ENCODE measurements at places on chromosomes 13 and 19.

GRCh38 chr19:30564551-30565011 lies 192.4 kb downstream of the ZNF536 start:
- no peak for ATAC-seq

- no peak for ATAC-seq
Observed at GRCh38 chr19:10163536-10163935, 31.2 kb downstream of the DNMT1 start.

DNA sequence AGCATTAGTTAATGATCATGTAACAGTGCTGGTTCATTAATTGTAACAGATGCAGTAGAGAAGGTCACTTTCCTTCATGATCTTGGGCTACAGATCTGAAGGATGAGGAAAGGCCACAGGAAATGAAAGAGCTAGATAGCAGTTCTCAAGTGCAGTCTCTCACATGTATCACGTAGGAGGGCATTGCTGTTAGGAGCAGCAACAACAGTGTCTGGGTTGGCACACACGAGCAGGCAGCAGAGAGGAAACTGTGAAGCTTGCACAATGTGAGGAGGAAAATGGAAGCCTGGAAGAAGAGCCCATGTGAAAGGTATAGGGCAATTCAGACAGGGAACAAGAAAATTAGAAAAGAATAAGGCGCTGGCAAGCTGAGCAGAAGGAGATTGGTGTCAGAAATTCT lies 1741.5 kb downstream of the PCDH9 start:
- no peak for ATAC-seq

GRCh38 chr13:81246556-81246955 lies 905.6 kb upstream of the SPRY2 start:
- no peak for ATAC-seq

DNA sequence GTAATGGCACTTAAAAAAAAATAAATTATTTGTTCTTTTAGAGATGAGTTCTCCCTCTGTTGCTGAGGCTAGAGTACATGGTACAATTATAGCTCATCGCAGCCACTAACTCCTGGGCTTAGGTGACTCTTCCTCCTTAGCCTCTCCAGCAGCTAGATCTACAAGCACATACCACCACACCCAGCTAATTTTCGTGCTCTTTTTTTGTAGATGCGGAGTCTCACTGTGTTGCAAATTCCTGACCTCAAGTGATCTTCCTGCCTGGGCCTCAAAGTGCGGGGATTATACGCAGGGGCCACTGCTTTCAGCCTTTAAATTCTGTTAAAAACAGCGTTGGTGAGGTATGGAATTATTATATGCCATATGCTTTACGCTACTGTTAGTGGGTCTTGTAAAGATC lies 2034.0 kb downstream of the OLFM4 start:
- ATAC-seq: no peak

DNA sequence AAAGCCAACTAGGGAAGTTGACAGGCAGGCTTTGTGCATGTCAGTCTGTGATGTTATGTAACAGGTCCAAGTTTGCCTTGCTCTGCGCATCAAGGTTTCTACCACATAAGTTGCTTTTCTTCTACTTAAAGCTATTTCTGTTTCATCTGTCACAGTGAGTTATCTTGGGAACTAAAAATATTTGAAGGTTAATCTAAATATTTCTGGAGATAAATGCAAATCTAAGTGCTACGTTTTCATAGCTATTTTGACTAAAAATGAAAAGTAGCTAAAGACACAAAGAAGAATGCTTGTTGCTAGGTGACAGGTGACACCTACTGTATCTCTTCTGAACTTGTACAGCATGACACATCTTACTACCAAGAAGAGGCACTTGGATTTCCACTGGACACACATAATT lies 135.6 kb downstream of the KLF12 start:
- no peak for ATAC-seq

GRCh38 chr13:85197431-85197830 lies 601.8 kb downstream of the SLITRK6 start:
- ATAC-seq: no peak

- ATAC-seq: no peak
Observed at GRCh38 chr13:50544211-50544610, 299.3 kb downstream of the DLEU7 start.

- no peak for ATAC-seq
Observed at GRCh38 chr13:79492313-79492798, 11.4 kb downstream of the NDFIP2 start.

DNA sequence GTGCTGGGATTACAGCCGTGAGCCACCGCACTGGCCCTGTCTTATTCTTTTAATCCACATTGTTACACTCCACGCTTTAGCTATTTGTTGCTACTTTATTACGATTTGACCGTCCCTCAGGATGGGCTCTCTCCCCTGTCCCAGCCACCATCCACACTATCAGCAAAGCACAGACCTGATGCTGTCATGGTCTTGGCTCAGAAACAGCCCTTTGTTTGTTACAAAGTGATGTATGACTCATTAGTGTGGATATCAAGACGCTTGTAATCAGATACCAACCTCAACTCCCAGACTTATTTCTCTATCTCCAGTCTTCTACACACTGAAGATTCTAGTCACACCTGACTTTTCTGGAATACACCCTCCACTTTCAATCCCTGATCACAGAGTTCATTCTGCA lies 84.6 kb upstream of the FREM2 start:
- no peak for ATAC-seq

DNA sequence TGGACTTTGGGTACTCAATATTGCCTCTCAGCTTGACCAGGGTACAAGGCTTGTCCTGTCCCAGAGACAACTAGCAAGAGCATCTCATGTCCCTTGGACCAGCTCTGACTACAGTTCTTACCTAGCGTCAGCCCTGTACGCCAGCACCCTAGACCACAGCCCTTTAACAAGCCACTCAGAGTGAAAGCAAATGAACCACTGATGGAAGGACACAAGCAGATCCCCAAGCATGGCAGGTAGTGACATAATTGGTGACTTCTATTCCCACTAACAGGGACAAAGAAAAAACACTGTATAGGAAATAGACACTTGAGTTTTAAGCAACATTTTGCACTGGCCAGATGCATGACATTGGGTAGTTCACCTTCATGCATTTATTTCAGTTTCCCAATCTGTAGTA lies 8.8 kb upstream of the LRCH1 start:
- ATAC-seq: no peak

DNA sequence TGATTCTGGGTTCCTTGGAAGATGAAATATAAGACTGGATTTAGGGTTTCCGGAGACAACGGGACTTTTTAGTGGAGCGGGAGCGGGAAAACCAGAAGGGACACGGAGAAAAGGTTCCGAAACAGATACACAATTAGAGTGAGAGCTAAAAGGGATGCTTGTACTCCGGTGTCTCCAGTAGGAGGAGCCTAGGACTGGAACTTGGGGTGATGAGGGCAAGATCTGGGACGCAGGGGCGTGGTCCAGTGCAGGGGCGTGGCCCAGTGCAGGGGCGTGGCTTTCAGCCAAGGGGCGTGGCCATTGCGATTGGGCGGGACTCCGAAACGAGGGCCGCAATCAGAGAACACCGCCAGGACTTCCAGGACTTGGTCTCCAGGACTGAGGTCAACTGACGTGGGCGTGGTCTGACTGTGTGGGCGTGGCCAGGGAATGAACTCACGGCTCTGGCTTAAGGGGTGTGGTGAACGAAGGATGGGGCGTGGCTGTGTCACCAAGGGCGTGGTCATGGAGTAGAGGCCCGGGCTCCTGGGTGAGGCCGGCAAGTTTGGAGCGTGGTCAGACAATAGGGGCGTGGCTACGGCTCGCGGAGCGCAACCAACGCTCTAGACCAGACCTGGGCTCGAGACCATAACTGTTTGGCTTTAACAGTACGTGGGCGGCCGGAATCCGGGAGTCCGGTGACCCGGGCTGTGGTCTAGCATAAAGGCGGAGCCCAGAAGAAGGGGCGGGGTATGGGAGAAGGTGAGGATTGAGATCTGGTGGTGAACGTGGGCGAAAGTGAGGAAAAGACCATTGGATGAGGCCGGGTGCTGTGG lies at the start of gene DKKL1:
TSS of gene DKKL1 (plus strand) at position 610 of the 815 bp plus-strand sequence. CDS start at position 732, 122 bp downstream.
- peak; percentile 91 for ATAC-seq

DNA sequence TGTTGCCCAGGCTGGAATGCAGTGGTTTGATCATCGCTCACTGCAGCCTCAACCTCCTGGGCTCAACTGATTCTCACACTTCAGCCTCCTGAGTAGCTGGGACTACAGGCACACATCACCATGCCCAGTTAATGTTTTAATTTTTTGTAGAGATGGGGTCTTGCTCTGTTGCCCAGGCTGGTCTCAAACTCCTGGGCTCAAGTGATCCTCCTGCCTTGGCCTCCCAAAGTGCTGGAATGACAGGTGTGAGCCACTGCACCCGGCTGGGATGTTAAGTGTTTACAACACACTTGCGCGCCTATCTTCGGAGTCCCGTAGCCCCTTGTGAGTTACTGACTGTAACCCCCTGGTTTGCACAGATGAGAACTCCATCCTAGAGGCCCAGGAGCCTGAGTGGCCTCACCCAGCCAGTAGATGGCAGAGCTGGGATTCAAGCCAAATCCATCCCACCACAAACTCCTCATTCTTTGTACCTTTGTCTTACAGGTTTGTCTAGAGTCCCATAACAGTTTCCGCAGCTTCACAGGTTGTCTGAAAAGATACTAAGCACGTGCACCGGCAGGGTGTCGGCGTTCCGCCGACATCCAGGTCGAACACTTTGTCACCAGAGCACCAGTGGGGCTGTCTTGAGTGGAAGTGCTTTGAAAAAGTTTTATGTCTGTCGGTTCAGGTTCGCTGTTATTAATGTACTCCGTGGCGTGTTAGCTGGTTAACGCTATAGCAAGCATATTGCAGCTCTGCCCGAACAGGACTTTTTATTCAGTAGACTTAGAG lies 14.7 kb downstream of the MAG start:
- no peak for ATAC-seq

DNA sequence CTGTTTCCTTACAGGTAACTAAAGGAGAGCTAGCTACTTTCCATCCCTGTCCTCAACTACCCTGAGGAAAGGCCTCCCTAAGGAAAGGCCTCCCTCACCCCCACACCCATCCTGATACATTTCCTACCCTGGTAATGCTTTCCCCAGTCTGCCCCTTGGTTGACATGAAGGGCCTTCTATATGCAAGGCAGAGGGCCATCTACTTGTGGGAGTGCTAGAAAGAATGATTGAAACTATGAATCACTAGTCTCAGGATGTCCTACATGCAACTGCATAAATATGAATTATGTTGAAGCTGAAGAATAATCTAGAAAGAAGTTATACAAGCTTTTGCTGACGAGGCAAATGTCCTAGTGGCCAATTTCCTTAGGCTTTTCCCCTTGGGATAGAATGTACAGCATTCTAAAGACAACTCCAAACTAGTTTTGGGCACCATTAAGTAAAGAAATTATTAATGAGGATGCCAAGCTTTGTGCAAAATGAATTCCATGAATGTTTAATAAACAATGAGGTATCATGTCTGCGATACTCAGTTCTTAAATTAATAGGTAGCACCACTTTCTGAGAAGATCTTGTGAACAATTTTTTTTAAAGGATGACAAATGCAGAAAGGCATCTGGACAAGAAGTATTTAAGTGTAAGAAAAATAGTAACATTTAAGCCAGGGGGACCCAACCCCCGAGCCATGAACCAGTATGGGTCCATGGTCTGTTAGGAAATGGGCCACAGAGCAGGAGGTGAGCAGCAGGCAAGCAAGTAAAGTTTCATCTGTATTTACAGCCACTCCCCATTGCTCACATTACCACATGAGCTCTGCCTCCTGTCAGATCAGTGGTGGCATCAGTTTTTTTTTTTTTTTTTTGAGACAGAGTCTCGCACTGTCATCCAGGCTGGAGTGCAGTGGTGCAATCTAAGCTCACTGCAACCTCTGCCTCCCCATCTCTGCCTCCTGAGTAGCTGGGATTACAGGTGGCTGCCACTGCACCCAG lies 223.0 kb downstream of the LHFPL6 start:
- ATAC-seq: no peak

- no peak for ATAC-seq
Observed at GRCh38 chr19:19308373-19308772, 11.9 kb downstream of the SUGP1 start.
